ENCODE measurements at places on chromosomes 3 and 15.

GRCh38 chr3:112373924-112374323 lies 41.0 kb downstream of the CD200 start:
- DNase-seq: no peak

GRCh38 chr3:79953591-79954101 lies 185.8 kb upstream of the ROBO1 start:
- DNase-seq: no peak

GRCh38 chr3:197331131-197331530 lies 32.7 kb upstream of the DLG1 start:
- DNase-seq: no peak

DNA sequence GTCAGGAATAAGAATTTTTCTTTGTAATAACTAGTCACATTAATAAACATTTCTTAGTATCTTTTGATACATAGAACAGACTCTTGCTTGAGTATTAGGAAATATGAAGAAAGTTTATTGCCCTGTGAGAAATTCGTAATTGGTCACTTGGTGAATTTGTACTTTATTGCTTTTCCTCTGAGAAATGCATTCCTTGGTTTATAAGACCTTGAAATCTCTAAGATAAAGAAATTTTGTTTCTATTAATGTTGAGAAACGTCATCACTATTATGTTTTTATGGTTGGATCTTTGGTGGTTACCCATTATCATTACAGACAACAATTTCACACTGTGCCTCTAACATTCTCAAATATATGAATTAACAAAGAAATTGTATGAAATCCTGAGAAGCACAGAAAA lies 652.0 kb upstream of the NECTIN3 start:
- DNase-seq: no peak

GRCh38 chr3:38375488-38376097 lies 29.0 kb downstream of the XYLB start:
- DNase-seq: no peak

GRCh38 chr15:70435369-70435768 lies 328.0 kb downstream of the UACA start:
- no peak for DNase-seq
